ENCODE measurements at places on chromosomes 4 and X. TPM values are rescaled to one million over a fixed set of nuclear protein-coding genes. Genes with fewer than 3 reads are reported as not detected.

The MGARP gene
- total RNA-seq, result 0.22 TPM

The GLUD2 gene
- total RNA-seq, result 0.28 TPM

The SPATA4 gene
- total RNA-seq, result not detected

The PCSK1N gene
- total RNA-seq, result 0.68 TPM

The LRCH2 gene
- not detected for total RNA-seq

The BBS12 gene
- 2.7 TPM for total RNA-seq

The UGT2A3 gene
- total RNA-seq, result not detected

The PABPC4L gene
- total RNA-seq, result not detected

The EGF gene
- total RNA-seq, result not detected

The AFP gene
- total RNA-seq, result not detected

The RBM47 gene
- total RNA-seq, result 3.1 TPM

The ALG13 gene
- total RNA-seq, result 63.8 TPM

GRCh38 chrX:46376246-46376885 lies 168.9 kb downstream of the ZNF674 start:
- no peak for DNase-seq

DNA sequence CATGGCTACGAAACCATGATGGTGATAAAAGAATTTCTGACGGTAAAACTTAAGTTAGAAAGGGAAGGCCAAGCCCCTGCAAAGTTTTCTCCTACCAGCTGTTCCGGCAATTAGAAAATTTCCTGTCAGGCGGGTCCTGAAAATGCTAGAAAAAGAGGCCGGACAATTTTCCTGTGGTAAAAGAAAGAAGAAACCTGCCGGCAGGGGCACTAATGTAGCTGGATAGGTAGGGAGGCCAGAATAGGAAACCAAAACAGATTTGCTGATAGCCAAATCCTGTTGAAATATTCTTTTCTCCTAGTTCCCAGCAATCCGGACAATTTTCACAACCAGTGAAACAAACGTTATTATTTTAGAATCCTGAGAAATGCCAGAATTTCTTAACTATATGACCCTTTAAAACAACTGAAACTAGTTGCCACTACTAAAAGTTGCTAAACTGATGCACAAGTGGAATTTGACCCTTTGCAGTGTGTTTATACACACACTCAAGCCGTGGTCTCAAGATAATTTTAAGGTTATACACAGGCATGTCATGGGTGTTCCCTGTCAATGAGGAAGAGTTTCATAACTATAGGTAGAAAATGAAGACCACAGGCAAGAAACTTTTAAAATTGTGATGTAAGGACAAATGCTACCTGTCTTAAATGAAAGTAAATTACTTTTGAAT lies 47.7 kb downstream of the RPS6KA3 start:
- no peak for DNase-seq

DNA sequence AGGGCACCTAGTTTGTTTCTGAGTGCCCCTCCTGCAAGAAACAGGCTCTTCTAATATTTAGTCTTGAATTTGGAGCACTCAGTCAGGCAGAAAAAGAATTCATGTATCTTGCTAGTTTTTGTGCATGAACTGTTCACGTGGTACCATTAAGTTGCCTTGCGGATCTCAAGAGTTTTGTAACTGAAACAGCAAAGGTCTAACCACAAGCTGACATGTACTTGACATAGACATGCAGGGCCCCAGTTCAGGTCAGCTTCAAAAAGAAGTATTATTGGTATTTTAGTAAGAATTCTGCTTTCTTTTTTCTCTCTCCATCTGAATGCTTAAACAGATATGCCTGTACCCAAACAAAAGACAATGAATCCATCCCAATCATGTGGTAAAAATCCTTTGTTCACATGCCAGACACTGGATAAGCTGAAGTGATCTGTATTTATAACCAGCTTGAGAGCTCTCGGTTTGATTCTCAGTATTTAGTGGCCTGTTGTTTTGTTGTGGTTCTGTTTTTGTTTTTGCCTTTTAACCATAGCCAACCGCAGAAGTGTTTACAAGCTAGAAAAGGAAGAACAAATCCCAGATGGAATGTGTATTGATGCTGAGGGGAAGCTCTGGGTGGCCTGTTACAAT lies 13.0 kb downstream of the RGN start:
- no peak for DNase-seq

DNA sequence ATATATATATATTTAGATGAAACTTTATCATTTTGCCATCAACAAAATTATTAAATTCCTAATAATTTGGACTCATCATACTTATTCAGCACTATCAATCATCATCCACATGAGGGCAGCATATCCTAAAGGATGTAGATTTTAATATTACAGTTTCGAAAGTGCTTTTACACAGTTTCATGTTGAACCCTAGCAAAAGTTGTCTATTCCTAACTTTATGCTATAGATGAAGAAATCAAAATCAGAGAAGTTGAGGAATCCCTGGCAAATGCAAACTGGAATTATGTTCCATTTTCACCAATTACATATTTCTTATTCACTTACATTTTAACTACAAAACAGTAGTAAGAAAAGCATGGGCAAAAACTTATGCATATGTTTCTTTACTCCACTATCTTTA lies 36.6 kb upstream of the UGT2A1 start:
- DNase-seq, result no peak

GRCh38 chr4:73432169-73433000 lies 3.6 kb upstream of the AFP start:
- no peak for DNase-seq

- DNase-seq, result no peak
These were observed 1.7 kb upstream of the AFP start for GRCh38 chr4:73434311-73434710.

DNA sequence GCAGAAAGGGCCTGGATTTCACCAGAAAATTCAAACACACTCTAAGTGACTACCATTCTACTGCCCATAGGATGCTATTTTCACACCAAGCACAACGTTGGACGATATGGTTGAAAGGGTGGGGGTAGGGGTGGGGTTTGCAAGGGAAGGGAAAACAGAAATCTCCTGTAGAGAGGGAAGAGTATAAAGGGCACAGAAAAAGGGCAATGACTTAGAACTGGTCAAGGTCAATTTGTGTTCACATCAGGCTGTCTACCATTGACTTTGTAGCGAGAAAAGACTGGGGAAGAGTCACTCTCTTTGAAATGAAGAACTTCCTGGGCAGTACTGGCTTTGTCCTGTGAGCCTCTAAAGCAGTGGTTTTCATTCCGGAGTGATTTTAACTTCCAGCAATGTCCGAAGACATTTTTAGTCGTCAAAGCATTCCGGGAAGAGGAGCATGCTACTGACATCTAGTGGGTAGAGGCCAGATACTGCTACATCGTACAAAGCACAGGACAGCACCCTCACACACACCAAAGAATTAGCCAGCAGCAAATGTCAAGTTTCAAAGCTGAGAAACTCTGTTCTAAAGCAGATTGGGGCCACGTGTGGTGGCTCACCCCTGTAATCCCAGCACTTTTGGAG lies 48.4 kb upstream of the SLC7A3 start:
- no peak for DNase-seq

DNA sequence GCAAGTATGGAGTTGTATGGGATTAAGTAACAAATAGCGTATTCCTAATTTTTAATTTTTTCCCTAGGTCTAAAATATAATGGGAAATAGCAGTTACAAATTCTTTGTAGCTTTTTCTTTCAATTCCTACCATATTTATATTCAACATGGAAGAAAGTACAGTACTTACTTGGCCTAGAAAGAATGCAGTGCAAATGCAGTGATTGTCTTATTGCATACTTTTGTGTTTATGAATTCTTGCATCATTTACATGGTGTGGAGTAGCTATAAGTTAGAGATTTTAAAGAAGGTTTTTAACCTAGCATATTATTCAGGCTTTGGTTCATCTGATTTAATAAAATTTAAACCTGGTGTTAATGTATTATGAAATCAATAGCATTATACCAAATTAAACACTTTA lies 263.3 kb downstream of the BMPR1B start:
- no peak for DNase-seq

- DNase-seq, result no peak
These were observed 14.0 kb downstream of the RTL5 start for GRCh38 chrX:72117636-72118210.

- no peak for DNase-seq
These were observed 38.7 kb upstream of the FRAS1 start for GRCh38 chr4:78018271-78019049.

DNA sequence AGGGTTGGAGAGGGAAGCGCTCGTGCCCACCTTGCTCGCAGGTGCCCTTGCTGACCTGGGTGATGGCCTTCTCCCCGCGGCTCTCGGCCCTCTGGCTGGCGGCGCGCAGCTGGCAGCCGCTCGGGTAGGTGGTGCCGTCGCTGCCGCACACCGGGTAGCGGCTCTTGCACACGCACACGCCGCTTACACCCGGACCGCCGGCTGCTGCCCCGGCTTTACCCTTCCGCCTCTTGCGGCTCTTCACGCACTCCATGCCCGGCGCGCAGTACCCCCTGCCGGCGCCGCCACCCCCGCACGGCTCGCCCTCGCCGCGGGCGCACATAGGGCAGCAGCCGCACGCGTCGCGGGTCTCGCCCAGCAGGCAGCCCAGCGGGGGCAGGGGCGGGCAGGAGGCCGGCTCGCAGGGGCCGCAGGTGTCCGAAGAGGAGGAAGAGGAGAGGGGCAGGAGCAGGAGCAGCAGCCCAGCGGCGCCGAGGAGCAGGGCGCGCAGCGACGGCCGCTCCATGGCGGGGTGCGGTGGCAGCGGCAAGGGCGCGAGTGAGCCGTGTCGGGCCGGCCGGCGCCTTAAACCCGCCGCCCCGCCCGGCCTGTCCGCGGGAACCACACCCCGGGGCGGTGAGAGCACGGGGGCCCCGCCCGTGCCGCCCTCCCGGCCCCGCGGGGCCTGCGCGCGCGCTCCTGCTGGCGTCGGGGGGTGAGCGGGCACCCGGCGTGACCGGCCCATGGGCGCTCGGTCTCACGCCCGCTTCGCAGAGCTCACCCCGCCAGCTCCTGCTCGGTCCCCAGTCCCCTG lies at the start of gene IGFBP7:
TSS of gene IGFBP7 (minus strand) at position 539 of the 793 bp plus-strand sequence. CDS start at position 505, 34 bp downstream.
- peak; percentile 41 for DNase-seq

GRCh38 chr4:68617003-68617698 lies 41.0 kb upstream of the UGT2B17 start:
- no peak for DNase-seq

GRCh38 chr4:5753766-5754528 lies 42.9 kb downstream of the EVC start:
- no peak for DNase-seq

DNA sequence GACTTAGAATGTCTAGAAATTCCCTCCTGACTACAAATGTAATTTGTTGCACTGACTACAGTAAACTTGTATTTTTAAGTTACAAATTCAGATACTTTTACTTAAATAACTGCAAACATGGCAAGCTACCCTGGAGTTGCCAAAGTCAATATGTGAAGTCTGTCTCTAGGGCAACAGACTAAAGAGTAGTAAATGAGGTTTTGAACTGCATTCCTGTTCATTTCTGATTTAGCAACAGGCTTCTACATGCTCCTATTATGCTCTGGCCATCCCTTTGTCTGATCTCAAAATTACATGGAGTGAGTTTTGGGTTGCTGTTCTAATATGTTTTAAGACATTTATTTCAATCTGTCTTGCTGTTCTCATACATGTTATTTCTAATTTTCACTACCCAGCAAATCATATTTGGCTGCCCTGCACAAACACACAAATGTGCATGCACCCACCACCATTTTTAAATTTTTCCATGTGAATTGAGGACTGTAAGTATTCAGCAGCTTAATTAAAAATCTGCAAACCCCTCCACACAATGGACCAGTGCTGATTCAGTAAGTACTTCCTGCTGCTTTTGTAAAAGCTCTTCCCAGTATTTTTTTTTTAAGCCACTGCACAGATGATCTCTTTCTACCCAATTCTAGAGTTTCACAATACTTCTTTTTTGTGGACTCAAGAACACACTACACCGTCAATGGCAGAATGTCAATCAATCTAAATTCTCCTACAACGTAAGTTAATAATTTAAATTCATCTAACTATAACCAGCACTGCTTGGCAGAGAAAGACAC lies 26.7 kb downstream of the SH3RF1 start:
- no peak for DNase-seq

GRCh38 chr4:41050880-41051775 lies 163.2 kb downstream of the APBB2 start:
- DNase-seq, result no peak

- no peak for DNase-seq
These were observed 246.0 kb upstream of the PSAPL1 start for GRCh38 chr4:7680731-7681130.

- no peak for DNase-seq
These were observed 46.1 kb upstream of the VEGFC start for GRCh38 chr4:176838601-176839433.

- DNase-seq, result no peak
These were observed 9.5 kb downstream of the TLR1 start for GRCh38 chr4:38795087-38795486.

GRCh38 chrX:45172890-45173289 lies 27.8 kb downstream of the DIPK2B start:
- DNase-seq, result no peak

DNA sequence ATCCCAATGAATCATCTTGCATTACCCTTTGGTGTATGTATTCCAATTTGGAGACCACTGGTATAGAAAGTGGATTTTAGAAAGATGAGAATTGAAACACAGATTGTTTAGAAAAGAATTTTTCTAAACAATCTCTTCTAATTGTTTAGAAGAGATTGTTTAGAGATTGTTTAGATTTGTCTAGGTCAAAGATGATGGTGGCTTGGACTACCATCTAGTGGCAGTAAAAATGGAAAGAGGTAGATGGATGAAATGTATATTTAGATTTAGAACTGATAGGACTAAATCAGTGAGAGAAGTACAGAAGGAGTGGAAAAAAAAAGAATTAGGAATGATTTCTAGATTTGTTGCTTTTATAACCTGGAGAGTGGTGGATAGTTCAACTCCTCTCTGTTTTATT lies 70.6 kb downstream of the ARSJ start:
- DNase-seq, result no peak

DNA sequence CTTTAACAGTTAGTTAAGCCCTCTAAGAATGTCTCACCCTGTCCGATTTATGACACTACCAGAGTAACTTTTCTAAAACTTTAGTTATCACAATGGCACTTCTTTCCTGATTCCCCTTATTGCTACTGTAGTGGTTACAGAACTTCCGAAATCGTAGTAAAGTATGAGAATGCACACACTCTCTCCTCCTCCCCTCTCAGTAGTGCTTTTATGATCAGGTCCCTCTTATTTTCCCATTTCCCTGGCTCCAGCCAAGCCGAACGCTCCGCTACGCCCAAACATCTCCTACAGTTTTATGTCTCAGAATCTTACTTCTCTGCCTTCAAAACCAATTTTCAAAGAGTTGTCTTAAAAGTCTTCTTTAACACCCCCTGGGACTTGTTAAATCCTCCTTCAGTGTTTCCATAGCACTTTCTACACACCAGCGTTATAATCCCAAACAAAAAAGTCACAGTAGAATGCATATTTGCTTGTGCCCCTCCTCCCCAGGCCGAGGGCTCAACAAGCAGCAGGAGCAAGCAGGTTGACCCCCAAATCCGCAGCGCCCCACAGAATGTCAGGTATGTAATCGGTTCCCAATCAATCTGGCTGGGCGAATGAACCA lies 671 bp downstream of the HPF1 start:
- no peak for DNase-seq

GRCh38 chrX:6169407-6169806 lies 59.3 kb downstream of the NLGN4X start:
- DNase-seq, result no peak

GRCh38 chr4:139319571-139319970 lies 17.3 kb upstream of the NDUFC1 start:
- DNase-seq, result no peak

Measured in activated naive CD8-positive, alpha-beta T cell treated with anti-CD3 and anti-CD28 coated beads, Interleukin-2, amount 10 ng/mL, durations not matched to agents 7 days and 5 days (primary cell).